T47D (cell line): ENCODE measurements at places on chromosomes 13 and 19.

DNA sequence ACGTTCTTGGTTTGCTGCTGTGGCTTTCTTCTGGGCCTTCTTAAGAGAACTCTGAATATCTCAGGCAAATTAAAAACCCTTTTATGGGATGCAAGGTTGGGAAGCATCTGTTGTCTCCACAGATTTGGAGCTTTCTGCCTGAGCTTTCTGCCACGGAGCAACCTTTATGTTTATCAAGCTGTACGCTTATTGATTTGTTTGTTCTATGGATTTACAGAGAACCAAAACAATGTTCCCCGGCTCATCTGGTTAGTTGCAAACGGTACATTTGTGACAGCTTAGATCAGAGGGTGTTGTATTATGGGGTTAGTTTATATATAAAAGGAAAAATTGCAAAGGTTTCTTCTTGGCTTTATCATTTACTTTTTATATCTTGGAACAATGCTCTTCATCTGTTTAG lies 479.6 kb downstream of the DIAPH3 start:
- no peak for DNase-seq

DNA sequence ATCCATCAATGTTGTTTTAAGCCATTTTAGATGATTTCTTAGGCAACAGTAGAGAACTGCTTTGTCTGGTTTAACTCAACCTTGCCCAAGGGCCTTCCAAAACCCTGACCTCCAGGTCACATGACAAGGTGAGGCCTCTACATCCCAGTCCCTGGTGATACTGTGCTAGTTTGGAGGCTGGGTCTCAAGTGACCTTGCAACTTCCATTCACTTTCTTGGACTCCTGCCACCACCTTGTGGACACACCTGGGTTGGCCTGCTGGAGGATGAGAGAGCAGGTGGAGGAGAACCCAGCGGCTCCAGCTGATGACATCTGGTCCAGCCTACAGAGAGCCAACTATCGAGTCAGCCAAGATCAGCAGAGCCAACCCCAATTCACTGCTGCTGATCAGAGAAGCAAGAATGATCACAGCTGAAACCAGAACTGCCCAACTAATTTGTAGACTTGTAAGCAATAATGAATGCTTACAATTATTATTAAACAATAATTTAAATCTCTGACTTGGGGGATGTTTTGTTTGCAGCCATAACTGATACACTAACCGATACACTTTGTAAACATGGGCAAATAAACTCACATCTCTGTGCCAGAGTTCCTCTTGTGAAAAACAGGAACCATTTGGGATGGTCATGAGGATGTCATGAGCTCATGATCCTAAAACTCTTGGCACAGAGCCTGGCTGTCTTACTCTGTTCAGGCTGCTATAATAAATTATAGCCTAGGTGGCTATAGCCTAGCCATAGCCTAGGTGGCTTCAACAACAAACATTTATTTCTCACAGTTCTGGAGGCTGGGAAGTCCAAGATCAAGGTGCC lies 11.5 kb downstream of the FAM187B start:
- DNase-seq, result peak; percentile 66

GRCh38 chr13:80547885-80548825 lies 207.2 kb upstream of the SPRY2 start:
- no peak for DNase-seq

- peak; percentile 39 for DNase-seq
These were observed 10.7 kb upstream of the CEACAM3 start for GRCh38 chr19:41785653-41786052.

- DNase-seq, result no peak
These were observed 26.3 kb downstream of the CKM start for GRCh38 chr19:45296355-45296754.

DNA sequence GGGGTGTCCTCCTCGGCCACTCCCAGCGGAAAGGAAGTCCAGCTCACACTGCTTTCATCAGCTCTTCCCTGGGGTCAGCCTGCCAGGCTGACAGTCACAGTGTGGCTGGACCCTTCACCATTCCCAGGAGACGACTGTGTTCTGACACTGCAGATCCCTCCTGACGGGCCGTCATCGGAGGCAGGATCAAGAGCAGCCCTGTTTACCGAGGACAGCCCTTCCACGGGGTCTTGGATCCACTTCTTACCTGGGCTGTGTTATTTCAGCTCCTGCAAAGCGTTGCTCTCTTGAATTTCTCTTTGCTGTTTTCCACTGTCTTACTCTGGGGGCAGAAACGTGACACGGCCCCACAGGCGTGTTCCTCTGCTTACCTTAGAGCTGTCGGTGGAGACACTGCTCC lies 149.9 kb upstream of the SOX1 start:
- DNase-seq, result no peak

DNA sequence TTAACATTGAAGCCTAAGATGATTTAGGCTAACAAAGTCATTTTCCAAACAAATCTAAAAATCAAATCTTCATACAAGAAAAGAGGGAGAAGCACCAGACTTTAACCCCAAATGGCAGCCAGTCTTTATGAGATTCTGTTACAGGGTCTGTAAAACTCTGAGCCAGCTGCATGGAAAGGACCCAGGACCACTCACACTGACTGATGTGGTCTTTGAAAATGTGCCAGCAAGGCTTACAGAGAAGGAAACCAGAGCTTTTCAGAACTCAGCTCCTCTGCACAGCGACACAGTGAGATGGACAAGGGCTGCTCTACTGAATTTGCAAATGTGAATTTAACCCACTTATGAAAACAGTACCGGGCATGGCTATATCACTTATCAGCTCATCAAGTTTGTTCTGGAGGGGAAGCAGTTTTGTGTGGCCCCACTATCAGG lies 98.8 kb upstream of the SERP2 start:
- DNase-seq, result no peak

- peak; percentile 17 for DNase-seq
These were observed 105.0 kb downstream of the IER2 start for GRCh38 chr19:13255041-13255718.

GRCh38 chr13:31073859-31074718 lies 87.6 kb downstream of the HSPH1 start:
- peak; percentile 80 for DNase-seq

DNA sequence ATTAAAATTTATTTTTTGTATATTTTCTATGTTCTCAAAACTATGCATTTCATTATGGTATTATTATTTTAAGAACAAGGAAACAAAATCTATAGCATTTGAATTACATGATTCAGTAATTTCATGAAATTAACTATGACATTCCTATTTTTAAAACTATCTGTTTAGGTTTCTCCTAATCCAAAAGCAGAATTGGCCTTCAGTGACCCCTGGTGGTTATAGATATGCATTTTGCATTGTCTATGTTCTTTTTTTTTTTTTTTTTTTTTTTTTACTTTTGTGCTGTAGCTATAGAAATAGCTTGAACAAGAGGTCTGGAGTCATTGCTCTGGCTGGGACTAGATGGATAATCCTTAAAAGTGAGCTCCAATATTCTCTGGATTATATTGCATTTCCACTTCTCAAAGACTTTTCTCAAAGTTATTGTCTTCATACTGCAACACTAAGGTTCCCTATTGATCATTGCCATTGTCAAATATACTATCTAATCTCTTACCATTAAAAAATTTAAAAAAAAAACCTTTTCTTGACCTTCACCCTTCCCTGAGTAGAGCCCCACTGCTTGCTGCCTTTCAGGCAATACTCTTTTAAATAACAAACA lies 15.9 kb upstream of the DNAJC3 start:
- DNase-seq, result no peak

GRCh38 chr13:75415694-75416093 lies 66.3 kb downstream of the TBC1D4 start:
- no peak for DNase-seq

DNA sequence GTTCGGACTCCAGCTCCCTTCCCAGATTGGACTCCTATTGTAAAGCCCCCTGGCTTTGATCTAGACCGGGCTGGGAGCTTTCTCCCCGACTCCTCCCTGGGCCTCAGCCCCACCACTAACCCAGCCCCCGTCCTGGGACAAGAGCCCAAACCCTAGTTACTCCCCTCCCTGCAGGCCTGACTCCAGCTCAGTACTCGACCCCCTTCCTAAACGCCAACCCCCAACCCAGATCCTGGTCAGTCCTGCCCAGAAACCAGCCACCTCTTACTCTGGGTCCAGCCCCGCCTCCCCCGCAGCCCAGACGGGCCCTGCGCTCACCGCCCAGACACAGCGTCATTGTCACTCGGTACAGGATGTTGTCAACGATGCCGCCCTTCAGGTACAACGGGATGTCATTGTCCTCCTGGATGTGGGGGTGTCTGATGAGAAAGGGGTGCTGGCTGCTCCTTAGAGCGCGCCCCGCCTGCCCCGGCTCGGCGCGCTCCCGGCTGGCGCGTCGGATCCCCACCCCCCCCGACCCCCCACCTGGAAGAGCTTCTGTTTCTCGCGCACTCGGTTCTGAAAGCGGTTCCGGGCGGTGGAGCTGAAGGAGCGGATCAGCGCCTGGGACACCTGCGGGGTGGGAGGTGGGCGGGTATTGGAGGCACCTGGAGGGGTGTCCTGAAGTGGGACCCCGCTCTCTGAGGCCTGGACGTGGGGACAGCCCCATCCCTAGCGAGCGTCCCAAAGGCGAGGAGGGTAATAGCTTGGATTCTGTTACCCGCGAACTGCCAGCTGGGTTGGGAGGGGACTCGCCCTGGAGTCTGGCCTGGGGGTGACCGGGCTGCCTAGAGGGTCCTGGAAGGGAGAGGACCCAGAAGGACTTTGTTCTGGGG lies 866 bp downstream of the COX7A1 start:
- DNase-seq, result no peak

- DNase-seq, result peak; percentile 95
These were observed at the start of gene NUDT15 for GRCh38 chr13:48037346-48038173. Gene NUDT15 (plus strand): TSS chr13:48037726. CDS start chr13:48037747, 21 bp downstream.

DNA sequence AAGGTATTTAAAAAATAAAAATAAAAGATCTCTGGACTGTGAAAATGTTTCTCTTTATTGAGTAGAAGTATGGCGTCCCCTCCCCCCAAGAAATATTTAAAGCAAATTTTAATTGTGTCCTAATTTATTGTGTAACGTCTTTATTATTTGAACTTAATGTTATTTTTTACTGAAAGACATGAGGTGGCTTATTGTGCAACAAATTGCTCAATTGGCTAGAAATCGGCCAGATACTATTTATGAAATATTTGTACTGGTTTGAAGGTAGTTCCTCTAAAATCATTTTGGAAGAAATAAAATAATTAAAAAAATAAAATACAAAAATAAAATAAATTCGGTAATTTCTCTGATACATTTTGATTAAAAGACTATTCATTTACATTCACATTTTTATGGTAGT lies 162.3 kb downstream of the DACH1 start:
- DNase-seq, result no peak

- DNase-seq, result no peak
These were observed 278.7 kb upstream of the GPC6 start for GRCh38 chr13:92947770-92948434.

DNA sequence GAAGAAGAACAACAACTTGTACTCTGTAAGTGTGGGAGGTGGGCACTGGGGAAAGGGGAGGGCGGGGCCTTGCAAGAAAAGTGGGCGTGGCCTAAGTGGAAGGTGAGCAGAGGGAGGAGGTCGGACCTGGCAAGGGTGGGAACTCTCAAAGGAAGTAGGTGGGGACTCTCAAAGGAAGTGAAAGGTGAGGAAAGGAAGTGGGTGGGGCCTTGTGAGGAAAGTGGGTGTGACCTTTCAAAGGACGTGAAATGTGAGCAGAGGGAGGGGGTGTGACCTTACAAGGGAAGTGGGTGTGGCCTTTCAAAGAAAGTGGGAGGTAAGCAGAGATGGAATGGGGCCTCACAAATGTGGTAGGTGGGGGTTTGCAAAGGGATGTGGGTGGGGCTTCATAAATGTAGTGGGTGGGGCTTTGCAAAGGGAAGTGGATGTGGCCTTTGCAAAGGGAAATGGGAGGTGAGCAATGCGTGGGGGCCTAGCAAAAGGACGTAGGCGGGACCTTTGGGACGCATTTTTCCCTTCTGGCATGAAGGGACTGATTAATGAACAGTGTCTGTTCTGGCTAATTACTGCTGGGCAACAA lies 25.9 kb downstream of the ACSBG2 start:
- peak; percentile 39 for DNase-seq

DNA sequence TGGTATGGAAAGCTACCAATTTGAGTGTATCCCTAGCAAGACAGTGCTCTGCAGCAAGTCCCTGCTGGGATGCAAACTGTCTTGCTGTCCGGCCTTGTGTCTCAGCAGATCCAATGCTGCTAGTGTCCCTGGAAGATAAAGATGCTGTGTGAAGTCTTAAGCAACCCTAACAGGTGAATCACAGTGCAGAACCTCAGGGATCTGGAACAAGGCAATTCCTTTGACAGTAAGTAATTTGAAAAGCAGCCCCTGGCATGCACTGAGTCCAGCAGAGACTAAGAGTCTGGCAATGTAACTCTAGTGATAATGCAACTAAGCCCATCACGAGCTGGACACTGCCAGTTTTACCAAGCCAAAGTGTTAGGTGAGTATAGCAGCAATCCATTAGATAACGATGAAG lies 1.7 kb upstream of the UCHL3 start:
- no peak for DNase-seq

DNA sequence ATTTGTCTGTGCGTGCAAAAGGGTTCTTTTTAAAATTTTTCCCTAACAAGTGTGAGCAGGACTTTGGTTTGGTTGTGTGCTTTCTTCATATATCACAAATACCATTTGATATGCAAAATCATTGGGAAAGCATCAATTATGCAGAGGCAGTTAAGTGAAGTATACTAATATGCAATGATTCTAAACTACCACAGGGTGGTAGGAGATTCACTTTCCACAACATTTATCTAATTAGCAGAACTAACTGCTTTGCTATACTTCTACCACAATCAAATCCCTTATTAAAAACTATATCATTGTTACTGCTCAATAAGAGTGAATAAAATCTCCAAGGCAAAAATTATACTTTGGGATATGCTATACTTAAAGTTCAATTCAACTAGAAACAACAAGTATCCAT lies 2738.9 kb upstream of the PCDH20 start:
- peak; percentile 6 for DNase-seq

DNA sequence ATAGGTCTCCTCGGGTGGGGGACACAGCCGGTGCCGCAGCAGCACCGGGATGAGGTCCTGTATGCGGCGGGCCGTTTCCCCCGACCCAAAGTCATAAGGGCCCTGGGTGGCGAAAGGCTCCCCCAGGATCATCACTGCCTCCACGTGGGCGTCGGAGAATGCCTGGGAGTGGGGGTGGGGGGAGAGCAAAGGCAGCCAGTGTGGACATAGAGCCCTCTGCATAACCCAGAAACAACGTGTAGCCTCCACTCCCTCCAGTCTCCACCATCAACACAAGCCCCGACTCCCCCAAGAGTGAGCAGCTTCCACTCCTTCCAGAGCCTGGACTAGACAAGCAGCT lies 1.7 kb upstream of the NUMBL start:
- no peak for DNase-seq

DNA sequence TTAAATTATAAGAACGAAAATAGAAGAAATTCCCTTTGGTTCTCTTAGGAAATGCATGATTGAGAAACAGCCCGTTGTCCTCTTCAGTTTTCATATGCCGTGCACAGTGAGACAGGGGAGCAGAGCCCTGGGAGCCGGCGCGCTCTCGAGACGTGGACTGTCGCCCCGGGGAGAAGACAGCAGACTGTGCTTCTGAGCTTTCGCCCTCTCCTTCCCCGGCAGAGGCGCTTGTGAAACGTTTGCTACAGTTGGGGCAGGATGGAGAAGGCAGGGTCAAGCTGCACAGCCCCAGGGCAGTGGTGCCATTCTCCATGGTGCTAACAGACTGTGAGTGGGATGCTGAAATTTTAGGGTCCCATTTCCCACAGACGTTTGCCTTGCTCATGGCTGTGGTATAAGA lies 192.2 kb upstream of the KL start:
- no peak for DNase-seq

- no peak for DNase-seq
These were observed 46.9 kb downstream of the FNDC3A start for GRCh38 chr13:49022472-49023144.
